Activated T-cell treated with anti-CD3 and anti-CD28 coated beads, Interleukin-2, amount 50 U/mL, for 72 hours (primary cell): ENCODE measurements at places on chromosomes 11 and 22.

- peak; percentile 64 for DNase-seq
Observed at GRCh38 chr22:35150183-35151107, 84.5 kb downstream of the ISX start.

DNA sequence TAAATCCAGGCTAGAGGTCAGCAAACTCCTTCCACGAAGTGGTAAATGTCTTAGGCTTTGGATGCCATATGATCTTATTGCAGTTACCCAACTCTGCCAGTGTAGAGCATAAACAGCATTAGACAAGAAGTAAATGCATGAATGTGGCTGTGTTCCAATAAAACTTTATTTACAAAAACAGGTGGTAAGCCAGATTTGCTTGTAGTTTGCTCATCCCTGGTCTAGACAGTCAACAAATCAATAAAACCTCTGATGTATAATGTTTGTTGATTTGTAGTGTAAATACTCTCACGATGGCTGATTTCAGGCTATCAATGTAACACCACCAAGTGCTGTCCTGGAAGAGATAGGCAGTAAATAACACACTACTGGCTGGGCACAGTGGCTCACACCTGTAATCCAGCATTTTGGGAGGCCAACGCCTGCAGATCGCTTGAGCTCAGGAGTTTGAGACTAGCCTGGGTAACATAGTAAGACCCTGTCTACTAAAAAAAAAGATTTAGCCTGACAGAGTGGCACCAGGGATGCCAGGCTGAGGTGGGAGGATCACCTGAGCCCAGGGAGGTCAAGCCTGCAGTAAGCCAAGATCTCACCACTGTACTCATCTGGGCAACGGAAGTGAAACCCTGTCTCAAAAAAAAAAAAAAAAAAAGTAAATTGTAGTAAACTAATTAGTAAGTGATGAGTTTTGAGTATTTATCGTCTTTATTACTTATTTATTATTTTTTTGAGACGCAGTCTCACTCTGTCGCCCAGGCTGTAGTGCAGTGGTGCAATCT, 6.9 kb upstream of the CATSPER1 start:
- no peak for DNase-seq

- peak; percentile 65 for DNase-seq
Observed at GRCh38 chr11:2194877-2195755, 23.5 kb upstream of the TH start.

GRCh38 chr11:1458340-1459218, 28.0 kb downstream of the MOB2 start:
- DNase-seq: no peak

DNA sequence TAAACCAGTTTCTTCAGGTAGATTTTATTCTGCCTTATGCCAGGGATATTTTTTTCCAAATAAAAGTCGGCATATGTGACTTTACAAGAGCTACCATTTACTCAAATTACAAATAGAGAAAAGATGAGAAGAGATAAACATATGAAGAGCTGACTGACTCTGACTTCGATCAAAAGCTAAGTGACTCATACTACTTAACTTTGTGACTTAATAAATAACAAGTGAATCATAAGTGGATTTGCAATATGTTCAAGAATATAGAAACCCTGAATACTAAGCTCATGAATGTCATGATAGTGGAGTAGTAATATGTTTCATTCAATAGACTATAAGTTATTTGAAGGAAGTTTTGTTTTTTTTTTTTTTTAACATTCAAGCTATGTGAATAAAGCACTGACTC, 130.5 kb upstream of the ANO3 start:
- no peak for DNase-seq

DNA sequence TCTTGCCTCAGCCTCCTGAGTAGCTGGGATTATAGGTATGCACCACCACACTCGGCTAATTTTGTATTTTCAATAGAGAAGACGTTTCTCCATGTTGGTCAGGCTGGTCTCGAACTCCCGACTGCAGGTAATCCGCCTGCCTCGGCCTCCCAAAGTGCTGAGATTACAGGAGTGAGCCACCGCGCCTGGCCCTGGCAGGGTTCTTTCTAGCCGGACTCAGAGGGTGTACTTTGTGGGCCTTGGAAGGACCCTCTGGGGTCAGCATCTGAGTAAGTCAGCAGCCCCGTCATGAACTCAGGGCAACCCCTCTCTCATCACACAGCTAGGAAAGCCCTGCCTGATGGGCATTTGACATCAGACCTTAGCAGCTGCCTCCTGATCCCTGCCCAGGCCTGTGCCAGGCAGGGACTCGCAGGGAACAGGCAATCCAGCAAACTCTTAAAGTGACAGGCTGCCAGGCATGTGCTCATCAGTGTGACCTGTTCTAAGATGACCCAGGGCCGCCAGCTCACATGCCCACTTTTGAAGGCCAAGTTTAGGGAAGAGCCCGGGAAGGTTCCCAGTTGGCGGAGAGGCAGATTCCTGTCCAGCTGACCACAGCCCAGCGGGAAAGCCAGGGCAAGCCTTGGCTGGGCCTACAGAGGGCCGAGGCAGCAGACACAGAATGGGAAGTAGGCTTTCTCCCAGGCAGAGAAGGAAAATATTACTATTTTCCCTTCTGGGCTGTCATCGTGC, 92.9 kb downstream of the MORC2 start:
- DNase-seq: no peak

GRCh38 chr11:65112546-65113360, 1.1 kb downstream of the TM7SF2 start:
- peak; percentile 76 for DNase-seq

DNA sequence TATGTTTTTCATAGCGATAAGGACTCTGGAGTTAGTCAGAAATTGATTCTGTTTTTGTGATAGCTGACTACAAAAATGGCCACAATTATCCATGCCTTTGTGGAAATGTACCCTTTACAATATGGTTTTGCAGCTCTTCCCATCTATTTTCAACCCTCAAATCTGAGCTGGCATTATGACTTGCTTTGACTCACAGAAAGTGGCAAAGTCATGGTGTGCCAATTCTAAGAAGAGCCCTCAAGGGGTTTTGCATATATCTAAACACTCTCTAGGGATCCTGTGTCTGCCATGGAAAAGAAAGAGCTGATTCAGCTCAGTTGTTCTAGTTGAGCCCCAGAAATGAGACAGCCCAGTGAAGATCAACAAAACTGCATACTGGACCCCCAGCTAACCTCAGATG, 390.5 kb upstream of the RAG2 start:
- no peak for DNase-seq

DNA sequence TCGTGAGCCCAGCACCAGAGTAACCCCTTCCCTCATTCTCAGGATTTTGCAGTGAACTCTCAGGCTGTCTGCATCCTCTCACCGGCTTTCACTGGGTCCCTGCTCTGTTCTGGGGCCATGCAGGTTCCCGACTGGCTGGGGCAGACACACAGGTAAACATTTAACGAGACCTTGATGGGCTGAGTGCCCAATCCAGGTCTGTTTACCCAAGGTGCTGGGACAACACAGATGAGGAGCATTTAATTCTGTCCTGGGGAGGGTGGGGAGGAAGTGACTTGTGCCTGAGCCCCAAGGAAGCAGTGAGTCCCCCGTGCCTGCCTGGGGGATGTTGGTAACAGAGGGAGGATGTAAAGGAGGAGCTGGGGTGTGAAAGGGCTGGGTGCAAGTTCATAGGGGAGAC, 4.4 kb downstream of the BIK start:
- DNase-seq: no peak

- no peak for DNase-seq
Observed at GRCh38 chr22:24321999-24322398, 51.4 kb downstream of the SPECC1L start.

DNA sequence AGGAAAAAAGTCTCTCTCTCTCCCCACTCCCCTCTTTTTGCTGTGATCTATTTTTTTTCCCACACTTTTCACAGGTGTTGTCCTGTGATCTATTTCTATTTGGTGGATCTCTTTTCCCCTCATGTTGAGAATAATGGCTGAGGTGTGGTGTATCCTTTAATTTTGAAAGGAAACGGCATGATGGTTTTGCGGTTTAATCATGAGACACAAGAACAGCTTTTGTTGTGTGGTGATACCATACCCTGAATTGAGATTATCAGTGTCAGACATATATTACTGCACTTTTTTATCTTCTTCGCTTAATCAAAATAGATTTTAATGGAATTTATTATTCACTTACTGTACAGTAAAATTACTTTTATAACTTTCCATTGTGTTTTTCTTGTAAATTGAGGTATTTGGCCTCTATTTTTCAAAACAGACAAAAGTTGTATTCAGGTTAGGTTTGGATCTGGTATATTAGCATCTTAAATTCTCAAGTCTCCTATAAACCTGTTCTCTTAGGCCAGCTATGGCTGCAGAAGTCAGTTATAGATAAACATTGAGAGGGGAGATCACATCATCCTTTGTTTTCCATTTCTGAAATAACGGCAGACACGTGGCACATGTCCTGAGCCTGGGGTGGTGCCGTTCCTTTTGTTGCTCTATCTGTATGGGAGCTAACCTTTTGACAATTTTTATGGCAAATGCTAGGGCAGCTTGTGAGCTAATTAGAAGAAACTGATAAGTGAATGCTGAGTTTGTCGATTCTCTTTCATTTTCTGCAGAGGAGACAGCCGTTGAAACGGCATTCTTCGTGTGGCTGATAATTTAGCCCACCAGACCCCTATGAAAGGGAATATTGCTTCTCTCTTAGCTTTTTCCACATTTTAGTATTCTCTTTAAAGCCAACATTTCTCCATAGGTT, 25.8 kb downstream of the NF2 start:
- DNase-seq: no peak

- DNase-seq: no peak
Observed at GRCh38 chr11:112404112-112404511, 143.5 kb upstream of the PLET1 start.

- DNase-seq: no peak
Observed at GRCh38 chr22:37533995-37534394, 14.8 kb upstream of the CARD10 start.

GRCh38 chr22:45470871-45471270, 31.8 kb upstream of the FBLN1 start:
- no peak for DNase-seq

GRCh38 chr11:9351321-9351881, 33.1 kb upstream of the IPO7 start:
- DNase-seq: no peak

DNA sequence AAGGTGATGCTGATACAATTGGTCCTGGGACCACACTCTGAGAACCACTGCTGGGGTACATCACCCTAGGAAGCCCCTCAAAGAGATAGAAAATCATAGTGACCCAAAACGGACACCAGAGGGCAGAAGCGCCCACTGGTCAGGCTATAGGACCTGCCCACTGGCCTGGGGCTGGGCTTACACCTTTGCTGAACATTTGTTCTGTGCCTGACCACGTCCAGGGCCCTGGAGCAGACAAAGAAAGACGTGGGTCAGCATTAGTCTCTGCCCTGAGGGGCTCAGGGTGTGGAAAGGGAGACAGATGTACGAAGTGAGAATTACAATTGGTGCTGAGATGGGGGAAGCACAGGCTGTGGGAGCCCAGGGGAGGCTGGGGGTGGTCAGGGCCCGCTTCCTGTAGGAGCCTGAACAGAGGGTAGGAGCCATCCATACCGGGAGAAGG, 14.4 kb upstream of the SERPINH1 start:
- DNase-seq: peak; percentile 57

- DNase-seq: no peak
Observed at GRCh38 chr11:64788321-64789215, 10.2 kb upstream of the SF1 start.

DNA sequence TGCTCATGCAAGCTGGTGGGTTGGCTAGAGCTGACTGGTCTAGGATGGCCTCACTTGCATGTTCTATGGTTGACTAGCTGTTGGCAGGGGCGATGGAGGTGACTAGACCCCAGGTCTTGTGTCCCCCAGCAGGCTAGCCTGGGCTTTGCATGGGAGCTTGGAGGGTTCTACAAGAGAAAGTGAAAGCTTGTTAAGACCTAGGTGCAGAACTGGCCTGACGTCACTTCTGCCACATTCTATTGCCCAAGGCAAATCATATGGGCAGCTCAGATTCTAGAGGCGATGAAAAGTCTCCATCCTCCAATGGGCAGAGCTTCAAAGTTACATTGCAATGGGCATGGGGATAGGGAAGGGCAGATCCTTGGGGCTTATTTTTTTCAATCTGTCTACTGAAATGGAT, 170.9 kb downstream of the MIAT start:
- no peak for DNase-seq

- DNase-seq: no peak
Observed at GRCh38 chr22:41899992-41900651, 14.8 kb downstream of the SHISA8 start.

GRCh38 chr11:21427726-21428125, 758.3 kb downstream of the NELL1 start:
- DNase-seq: no peak

DNA sequence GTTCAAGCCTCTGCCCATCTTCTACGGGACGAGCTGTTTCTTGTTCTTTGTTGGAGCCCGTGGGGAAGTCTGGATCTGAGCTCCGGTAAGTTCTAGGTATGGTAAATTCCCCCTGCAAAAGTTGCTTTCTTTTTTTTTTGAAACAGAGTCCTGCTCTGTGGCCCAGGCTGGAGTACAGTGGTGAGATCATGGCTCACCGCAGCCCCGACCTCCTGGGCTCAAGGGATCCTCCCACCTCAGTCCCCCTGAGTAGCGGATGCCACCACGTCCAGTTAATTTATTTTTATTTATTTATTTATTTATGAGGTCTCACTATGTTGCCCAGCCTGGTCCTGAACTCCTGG, 35.5 kb upstream of the MOB2 start:
- no peak for DNase-seq

DNA sequence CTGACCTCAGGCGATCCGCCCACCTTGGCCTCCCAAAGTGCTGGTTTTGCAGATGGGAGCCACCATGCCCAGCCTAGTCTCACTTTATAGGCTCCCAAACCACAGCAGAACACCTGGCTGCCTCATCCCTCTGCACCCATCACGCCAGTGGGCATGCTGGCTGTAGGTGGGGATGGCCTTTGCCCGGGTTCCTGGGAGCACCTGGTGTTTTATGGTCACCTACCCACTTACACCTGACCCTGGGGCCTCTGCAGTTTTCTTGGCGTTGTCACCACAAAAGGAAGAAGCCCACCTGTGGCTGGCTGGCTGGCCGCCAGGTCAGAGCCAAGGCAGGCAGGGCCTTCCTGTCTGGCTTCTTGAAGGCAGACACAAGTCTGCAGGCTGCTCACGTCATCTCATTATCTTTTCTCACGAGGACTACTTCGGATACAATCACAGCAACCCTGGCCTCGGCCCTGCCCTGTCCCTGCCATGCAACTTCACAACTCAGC, 8.2 kb downstream of the RRP7A start:
- no peak for DNase-seq

DNA sequence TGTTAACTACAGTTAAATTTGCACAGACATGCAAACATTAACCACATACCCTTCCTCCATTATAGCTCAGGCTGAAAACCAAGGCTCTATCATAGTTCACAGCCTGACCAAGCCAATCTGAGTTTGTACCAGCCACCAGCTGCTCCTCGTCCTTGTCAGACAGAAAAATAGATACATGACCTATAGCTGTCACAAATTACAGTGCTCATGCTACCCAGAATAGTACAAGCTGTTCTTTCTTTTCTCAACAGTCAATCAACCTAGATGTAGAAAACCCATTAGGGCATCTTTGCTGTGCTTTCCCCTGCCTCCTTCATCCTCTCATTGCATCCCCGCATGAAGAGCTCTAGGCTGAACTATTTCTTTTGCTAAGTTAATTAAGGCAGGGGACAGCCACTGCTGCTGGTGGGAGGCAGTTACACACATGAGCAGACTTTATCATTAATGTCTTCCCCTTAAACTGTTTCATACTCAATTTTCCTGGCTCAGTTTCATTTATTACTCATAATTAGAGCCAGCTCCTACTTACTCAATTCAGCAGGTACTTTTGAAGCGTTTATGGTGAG, 148.3 kb downstream of the TRPC6 start:
- DNase-seq: no peak
